Activated CD8-positive, alpha-beta T cell treated with anti-CD3 and anti-CD28 coated beads, Interleukin-2, amount 10 ng/mL, durations not matched to agents 7 days and 5 days (primary cell): ENCODE measurements at places on chromosomes 7 and 10. TPM values are rescaled to one million over a fixed set of nuclear protein-coding genes. Genes with fewer than 3 reads are reported as not detected.

Gene PRLHR
- not detected for total RNA-seq

DNA sequence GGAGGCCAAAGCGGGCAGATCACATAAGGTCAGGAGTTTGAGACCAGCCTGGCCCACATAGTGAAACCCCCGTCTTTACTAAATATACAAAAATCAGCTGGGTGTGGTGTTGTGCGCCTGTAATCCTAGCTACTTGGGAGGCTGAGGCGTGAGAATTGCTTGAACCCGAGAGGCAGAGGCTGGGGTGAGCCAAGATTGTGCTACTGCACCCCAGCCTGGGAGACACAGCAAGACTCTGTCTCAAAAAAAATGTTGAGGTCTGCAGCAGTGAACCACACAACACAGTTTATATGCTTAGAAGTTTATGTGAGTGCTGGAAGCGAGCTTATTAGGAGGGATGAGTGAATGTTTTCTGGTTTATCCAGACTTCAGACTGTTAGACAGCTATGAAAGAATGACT is 10.4 kb downstream of the LHPP start:
- DNase-seq: peak; percentile 33

DNA sequence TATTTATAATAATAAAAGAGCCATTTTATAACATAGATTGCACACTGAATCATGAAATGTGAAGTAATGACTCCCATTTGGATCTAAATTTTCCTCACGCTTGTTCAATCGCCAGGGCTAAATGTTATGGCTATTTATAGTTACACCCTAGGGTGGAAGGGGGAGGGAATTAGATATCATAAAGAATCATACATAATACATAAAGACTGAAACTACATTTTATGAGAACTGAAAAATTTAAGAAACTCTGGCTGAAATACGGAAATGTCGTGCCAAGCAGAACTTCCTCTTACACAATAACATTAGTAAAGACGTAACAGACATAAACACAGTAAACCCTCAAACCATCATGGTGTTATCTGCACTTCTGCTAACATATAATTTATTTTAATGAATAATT is 327.5 kb upstream of the PHF14 start:
- DNase-seq: no peak

DNA sequence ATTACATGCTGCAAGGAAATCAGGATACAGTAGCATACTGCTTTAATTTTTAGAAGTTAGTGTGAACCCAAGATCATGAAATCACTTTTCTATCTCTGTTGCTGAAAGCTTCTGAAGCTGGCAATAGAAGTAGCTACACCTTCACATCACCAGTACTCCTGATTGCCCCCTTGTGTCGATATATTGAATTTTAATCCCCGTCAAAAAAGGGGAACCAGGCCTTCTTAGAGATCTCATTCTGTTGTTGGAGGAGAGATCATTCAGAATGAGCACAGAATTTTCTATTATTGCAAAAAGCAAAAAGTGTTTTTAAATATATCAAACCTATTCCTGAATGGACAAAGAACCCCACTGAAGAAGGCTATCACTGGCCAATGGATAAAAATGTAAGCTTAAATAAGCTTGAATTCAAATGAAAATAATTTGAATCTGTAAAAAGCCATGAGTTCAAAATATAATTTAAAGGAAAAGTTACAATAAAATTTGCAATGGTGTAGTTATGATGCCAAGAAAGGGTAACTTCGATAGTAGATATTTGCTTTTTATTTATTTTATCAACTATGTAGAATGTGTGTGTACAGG is 39.7 kb upstream of the TEX47 start:
- no peak for DNase-seq

DNA sequence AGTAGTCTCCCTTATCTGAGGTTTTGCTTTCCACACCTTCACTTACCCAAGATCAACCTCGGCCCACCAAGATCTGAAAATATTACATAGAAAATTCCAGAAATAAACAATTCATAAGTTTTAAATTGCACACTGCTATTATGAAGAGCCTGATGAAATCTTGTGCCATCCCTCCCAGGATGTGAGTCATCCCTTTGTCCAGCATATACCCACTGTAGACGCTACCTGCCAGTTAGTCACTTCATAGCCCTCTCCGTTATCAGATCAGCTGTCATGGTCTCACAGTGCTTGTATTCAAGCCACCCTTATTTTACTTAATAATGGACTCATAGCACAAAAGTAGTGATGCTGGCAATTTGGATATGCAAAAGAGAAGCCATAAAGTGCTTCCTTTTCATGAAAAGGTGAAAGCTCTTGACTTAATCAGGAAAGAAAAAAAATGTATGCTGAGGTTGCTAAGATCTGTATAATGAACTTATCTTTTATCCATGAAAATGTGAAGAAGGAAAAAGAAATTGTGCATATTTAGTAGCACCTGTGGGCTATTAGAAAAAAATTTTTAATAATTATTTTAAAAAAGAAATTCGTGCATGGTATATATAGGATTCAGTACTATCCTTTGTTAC is 9.8 kb upstream of the MRPS16 start:
- no peak for DNase-seq

DNA sequence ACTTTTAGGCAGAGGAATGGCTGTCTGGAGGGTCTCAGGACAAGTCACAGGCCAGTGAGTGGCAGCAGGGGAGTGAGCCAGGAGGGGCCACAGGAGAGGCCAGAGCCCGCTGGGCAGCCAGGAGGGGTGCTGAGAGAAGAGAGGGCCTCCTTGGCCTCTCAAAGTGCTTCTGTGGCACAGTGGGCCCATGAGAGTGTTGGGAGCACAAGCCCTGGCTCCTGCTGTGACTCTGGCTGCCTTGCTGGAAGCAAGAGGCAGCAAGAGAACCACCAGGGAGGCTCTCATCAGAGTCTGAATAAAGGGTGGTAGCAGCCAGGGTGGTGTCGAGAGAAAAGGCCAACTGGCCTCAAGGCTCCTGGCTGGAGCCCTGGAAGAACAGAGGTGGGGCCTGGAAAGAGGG is 91.1 kb downstream of the VOPP1 start:
- DNase-seq: no peak

DNA sequence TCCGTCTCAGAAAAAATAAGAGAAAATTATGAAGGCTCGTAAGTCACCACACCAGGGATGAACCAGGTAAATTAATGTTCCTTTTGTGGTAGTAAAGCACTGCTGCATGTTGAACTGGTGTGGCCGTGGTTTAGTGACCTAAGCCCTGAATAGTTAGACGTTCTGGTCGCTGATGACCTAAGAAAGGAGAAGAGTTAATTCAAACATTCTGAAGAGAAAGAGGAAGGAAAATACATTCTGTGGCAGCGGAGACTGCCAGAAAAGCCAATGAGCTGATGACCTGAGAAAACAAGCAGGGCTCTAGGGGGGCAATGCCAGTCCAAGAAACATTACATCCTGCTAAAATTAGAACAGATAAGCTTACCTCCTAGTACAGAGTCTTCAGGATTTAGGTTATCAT is 17.5 kb downstream of the DNAJC9 start:
- no peak for DNase-seq

DNA sequence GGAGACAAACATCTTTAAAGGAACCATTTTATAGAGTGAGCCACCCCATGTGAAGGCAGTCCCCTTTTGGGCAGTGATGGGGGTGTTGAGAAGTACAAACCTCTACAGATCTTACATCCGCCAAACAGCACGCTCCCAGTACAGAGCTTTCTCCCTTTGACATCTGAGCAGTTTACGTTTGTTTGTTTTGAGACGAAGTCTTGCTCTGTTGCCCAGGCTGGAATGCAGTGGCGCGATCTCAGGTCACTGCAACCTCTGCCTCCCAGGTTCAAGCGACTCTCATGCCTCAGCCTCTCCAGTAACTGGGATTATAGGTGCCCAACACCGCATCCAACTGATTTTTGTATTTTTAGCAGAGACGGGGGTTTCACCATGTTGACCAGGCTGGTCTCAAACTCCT is 128.9 kb downstream of the CCDC3 start:
- DNase-seq: no peak
